ENCODE measurements at places on chromosomes 3 and 15. TPM values are rescaled to one million over a fixed set of nuclear protein-coding genes. Genes with fewer than 3 reads are reported as not detected.

HPS3 gene
- 18.8 TPM for total RNA-seq

DNA sequence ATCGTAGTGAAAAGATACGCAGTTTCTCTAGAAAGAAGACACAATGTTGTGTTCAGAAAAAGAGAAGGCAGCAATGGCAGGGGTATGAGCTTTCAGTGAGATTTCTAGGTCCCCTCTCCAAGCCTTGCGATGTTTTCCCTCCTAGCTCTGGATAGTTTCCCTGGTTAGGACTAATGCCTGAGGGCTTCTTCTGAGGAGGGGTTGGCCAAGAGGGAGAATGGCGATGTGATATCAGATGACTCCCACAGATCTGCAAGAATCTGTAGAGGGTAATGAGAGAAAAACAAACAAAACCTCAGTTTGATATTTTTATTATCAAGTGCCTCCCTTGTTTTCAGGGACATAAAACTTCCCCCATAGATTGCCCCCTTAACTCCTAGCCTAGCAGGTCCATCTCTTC, 4.1 kb upstream of the CLDN1 start:
- H3K27ac ChIP-seq = no peak overlapping the region
- no peaks in the 10 kb centered on the region for H3K36me3 ChIP-seq
- H3K4me1 ChIP-seq = peaks cover 7% of the 10 kb centered on the region
- peaks cover 7% of the 10 kb centered on the region for H3K27me3 ChIP-seq

IL5RA gene
- not detected for total RNA-seq

SPINT1 gene
- total RNA-seq = 28.6 TPM

DNA sequence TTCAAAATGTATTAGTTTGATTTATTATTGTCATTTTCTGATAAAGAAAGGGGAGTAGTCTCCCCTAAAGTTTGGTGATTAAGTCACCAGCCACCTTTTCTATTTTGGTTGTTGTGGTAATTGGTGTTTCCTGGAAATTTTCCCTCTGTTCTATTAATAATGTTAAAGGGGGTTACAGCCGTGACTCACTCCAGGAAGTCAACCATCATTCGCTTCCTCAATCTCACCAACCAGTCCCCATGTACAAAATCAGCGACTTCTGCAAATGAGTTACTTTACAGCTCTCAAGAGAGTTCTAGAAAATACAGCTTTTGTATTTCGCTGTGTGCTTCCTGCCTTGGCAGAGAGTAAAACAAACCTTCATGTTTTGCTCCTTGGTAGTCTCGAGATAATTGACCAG, 285.1 kb downstream of the LPP start:
- peaks cover 58% of the 10 kb centered on the region for H3K4me1 ChIP-seq
- no peak overlapping the region for H3K4me3 ChIP-seq
- peaks cover 2% of the 10 kb centered on the region for H3K27me3 ChIP-seq
- peak overlapping the region; percentile 88 for H3K27ac ChIP-seq
- H3K36me3 ChIP-seq = peaks cover 9% of the 10 kb centered on the region
- no peak for DNase-seq

DNA sequence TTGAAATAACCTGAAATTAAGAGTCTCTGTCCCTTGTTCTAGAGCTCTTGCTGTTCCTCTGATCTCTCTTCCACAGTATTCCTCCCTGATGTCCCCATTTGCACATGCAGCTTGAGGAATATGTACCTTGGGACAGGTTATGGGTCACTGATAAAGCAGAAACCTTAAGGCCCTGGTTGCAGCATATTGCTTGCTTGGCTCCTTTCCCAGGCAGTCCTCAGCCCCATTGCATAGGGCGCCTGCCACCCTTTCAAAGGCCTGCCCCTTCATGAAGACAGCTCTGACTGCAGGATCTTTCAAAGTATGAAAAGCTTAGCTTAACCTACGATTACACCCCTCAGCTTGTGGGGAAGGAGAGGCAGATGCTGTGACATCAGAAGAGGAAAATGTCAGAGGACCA, 51.6 kb downstream of the WDR76 start:
- no peaks in the 10 kb centered on the region for H3K27me3 ChIP-seq
- no peak overlapping the region for H3K27ac ChIP-seq
- no peaks in the 10 kb centered on the region for H3K36me3 ChIP-seq
- peaks cover 13% of the 10 kb centered on the region for H3K4me1 ChIP-seq
- H3K4me3 ChIP-seq = no peak overlapping the region

GRCh38 chr3:143351895-143352608, 232.5 kb downstream of the CHST2 start:
- DNase-seq = peak; percentile 13
- H3K27ac ChIP-seq = peak overlapping the region; percentile 94
- no peaks in the 10 kb centered on the region for H3K36me3 ChIP-seq
- H3K4me3 ChIP-seq = no peak overlapping the region

- peaks cover 10% of the 10 kb centered on the region for H3K4me1 ChIP-seq
- H3K27me3 ChIP-seq = peaks cover 4% of the 10 kb centered on the region
- peaks cover 5% of the 10 kb centered on the region for H3K36me3 ChIP-seq
- no peak overlapping the region for H3K27ac ChIP-seq
- DNase-seq = no peak
Observed at GRCh38 chr3:141767066-141767465, 3.9 kb downstream of the GRK7 start.

DNA sequence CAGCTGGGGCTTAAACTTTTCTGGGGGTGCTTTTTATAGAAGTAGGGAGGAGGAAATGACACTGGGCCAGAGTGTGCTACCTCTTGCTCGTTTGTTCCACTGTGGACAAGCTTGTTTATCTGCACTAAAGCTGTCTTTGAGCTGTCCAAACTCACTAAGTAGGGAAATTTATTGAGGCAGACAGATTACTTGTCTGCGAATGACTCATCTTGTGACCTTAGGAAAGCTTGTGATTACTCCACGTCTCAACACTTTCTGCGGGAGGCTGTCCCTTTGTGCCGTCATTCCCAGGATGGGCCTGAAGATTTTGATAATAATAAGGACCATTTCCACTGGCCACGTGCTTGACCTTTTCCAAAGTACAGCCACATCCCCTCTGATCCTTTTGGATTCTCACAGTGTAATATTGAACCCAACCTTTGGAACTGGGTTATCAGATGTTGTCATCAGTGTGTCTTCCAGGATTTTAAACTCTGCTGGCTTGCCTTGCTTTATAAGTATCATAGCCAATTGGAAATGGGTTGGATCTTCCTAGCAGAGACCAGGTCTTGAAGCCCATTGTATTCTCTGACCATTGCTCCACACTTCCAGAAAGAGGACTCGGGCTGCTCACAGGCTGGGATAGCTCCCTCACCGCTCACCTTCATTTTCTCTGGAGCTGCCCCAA, 84.7 kb downstream of the AGBL1 start:
- H3K27ac ChIP-seq = no peak overlapping the region
- peaks cover 1% of the 10 kb centered on the region for H3K27me3 ChIP-seq
- DNase-seq = no peak
- H3K4me3 ChIP-seq = no peak overlapping the region
- no peaks in the 10 kb centered on the region for H3K36me3 ChIP-seq

DNA sequence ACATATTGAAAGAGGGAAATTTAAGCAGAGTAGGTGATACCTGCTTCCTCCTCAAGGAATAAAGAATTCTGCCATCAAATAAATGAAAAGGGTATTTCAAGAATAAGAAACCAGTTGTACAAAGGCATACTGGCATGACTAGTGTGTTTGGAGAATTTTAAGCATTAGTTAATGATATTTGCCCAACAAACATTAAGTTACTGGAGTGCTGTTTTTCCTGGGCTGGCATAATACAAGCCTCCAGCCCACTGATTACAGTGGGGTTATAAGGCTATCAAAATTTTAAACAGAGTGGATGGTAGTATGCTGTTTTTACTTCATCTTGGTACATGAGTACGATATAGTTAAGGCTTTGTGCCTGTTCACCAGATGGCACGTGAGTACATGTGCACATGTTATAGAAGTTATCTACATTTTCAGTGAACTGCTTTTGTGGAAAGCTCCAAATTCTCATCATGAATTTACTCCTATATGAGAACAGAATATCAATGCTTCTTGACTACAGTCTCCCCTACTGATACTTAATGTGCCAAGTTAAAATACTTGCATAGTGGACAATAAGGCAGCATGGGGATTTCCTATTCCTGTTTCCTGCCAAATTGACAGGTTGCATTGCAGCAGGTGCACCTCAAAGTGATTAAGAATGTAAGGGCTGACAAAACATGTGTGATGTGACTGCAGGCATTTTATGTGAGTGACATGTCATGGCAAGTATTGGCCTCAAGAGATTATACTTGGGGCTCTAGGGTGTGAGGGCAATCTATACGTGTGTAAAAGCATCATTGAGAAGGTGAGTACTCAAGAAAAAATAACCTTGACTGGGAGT, 14.9 kb downstream of the NAALADL2 start:
- H3K27ac ChIP-seq = no peak overlapping the region
- H3K4me3 ChIP-seq = no peak overlapping the region
- no peak for DNase-seq
- no peaks in the 10 kb centered on the region for H3K4me1 ChIP-seq

ETV5 gene
- total RNA-seq = 40.6 TPM

PIGZ gene
- total RNA-seq = 3.5 TPM

DNA sequence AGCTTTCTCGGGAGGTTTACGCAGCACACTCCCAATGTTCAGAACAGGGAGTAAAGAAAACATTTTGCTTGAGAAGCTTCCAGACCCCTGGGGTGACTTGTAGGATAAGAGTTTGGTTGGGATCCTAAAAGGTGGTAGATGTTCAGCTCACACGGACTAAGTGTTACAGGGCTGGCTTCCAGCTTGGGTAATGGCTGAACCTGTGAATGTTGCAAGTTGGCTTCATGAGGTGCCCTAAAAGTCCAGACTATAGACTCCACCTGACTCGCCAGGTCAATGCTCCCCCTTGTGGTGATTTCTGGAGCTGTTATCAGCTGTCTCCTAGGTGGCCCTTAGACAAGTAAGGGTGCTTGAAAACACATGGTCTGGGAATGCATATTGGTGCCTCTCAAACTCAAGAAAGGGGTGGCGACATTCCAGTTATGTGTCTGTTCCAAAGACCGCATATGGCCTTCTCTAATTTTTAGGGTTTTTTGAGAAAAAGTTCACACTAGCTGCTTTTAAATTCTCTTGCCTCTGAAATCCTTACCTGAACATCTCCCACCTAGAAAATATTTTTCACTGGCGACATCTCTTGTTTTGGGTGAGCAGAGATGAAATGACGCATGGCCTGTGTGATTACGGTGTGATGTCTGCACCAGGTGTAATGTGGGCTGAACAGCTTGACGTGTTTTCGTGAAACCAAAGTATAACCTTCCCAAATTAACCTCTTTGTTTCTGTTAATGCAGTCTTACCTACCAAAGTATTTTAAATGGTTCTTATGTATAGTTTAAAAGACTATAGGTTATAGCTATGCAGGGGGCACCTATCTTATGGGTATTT, 175.7 kb upstream of the KBTBD8 start:
- H3K4me1 ChIP-seq = peaks cover 9% of the 10 kb centered on the region
- DNase-seq = peak; percentile 82
- H3K4me3 ChIP-seq = no peak overlapping the region
- no peaks in the 10 kb centered on the region for H3K36me3 ChIP-seq
- H3K27ac ChIP-seq = no peak overlapping the region

DNA sequence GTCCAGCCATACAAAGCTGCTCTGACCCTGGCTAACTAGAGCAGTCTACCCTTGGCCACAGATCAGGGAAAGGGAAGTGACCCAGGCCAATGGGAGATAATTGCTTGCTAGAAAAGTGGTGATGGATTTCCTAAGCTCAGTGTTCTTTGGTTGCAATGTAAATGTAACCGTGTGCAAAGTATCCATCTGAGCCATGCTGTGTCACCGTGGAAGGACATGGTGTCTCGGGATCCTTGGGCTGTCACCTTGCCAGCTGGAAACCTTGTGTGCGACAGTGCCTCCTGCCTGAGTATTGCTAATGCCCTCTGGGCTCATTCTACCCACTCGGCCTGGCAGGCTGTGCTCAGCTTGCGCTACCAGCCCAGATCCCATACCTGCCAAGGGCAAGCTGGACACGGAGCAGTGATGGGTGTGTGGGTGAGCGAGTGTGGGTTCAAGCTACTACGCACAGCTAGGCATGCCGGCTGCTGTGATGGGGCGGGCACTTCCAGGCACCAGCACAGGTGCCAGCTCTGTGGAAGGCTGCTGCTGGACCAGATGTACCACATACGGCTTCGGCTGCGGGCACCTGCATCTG, 10.7 kb upstream of the SIAH2 start:
- no peaks in the 10 kb centered on the region for H3K36me3 ChIP-seq
- no peak overlapping the region for H3K4me3 ChIP-seq
- no peak for DNase-seq

- peaks cover 3% of the 10 kb centered on the region for H3K27me3 ChIP-seq
- H3K4me3 ChIP-seq = no peak overlapping the region
- no peak overlapping the region for H3K27ac ChIP-seq
Observed at GRCh38 chr3:128319741-128320141, 146.9 kb downstream of the DNAJB8 start.

- no peaks in the 10 kb centered on the region for H3K36me3 ChIP-seq
- H3K4me3 ChIP-seq = no peak overlapping the region
- no peak overlapping the region for H3K27ac ChIP-seq
- H3K27me3 ChIP-seq = no peaks in the 10 kb centered on the region
- no peak for DNase-seq
- peaks cover 9% of the 10 kb centered on the region for H3K4me1 ChIP-seq
Observed at GRCh38 chr3:41848753-41849574, 112.9 kb downstream of the ULK4 start.

- no peak overlapping the region for H3K4me3 ChIP-seq
- H3K36me3 ChIP-seq = no peaks in the 10 kb centered on the region
- H3K27me3 ChIP-seq = peaks cover 4% of the 10 kb centered on the region
- no peak for DNase-seq
- H3K4me1 ChIP-seq = no peaks in the 10 kb centered on the region
- H3K27ac ChIP-seq = no peak overlapping the region
Observed at GRCh38 chr15:65925338-65925737, 56.0 kb downstream of the RAB11A start.

TRIM42 gene
- total RNA-seq = not detected

GP9 gene
- total RNA-seq = 1.5 TPM

DNA sequence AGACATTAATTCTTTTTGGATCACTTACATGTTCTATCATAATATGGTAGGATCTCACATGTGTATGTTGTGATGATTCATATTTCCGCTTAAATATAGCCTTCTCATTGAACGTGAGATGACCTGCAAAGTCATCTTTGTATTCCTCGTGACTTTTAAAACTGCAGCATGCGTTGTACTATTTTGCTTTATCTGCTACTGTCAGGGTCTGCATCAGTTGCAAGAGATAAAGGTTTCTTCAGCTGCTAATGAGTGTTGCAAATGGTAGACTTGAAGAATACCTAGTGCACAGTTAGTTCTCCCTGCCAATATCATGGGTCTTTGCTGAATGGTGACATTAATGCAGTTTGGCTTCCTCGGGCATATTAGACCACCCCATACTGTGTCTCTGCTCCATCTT, 31.8 kb downstream of the REC114 start:
- H3K4me1 ChIP-seq = peaks cover 4% of the 10 kb centered on the region
- H3K36me3 ChIP-seq = no peaks in the 10 kb centered on the region
- no peak for DNase-seq
- H3K27me3 ChIP-seq = no peaks in the 10 kb centered on the region
- H3K27ac ChIP-seq = no peak overlapping the region

ABCF3 gene
- total RNA-seq = 68.1 TPM

ACKR4 gene
- not detected for total RNA-seq
